ENCODE measurements at places on chromosomes 13 and 19.

GRCh38 chr13:95710313-95710712 lies 33.4 kb downstream of the DNAJC3 start:
- DNase-seq, result peak; percentile 61

DNA sequence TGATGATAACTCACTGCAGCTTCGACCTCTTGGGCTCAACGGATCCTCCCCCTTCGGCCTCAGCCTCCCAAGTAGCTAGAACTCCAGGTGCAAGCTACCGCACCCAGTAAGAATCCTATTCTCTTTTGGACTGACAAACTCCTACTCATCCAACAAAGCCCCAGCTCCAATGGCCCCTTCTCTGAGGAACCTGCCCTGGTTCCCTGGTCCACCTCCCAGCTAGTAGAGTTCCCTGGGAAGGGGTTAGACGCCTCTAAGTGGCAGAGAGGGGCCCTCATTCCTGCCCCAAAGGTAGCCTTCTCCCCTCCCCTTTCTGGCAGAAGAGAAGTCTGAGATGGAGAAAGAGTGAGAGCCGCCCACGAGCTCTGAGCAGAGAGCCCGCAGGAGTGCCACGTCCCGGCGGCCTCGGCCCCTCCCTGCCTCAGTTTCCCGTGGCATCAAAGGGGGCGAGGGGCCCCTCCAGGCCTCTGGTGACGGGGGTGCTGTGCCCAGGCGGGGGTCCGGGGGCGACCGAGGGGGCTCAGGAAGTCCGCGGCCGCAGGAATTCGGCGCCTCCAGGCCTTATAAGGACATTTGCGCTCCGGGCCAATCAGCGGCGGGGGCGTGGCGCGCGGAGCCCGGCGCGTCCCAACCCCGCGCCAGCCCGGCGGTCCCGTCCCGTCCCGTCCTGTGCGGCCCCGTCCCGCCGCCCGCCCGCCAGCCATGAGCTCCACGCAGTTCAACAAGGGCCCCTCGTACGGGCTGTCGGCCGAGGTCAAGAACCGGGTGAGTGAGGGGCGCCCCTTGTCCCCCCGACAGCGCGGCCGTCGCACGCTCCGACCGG lies at the start of gene CNN2:
TSS of gene CNN2 (plus strand) at position 649 of the 823 bp plus-strand sequence. CDS start at position 703, 54 bp downstream.
- peak; percentile 84 for DNase-seq

DNA sequence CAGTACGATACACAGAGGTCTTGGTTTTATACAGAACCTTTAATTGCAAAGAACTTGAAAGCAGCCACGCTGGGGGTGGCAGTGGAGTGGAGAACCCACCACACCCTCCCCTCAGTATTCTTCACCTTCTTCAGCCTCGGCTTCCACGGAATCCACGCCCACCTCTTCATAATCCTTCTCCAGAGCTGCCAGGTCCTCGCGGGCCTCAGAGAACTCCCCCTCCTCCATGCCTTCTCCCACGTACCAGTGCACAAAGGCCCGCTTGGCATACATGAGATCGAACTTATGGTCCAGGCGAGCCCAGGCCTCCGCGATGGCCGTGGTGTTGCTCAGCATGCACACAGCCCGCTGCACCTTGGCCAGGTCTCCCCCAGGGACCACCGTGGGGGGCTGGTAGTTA lies 7.9 kb downstream of the TUBA3C start:
- no peak for DNase-seq

DNA sequence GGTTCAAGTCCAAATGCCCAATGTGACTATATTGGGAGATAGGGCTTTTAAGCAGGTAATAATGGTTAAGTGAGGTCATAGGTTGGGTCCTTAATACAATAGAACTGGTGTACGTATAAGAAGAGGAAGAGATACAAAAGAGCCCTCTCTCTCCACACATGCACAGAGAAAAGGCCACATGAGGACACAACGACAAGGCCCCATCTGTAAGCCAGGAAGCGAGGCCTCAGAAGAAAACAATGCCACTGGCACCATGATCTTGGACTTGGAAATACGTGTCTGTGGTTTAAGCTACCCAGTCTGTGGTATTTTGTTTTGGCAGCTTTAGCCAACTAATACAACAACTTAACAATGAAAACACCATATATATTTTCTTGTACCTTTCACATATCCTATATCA lies 23.4 kb upstream of the RFC3 start:
- peak; percentile 8 for DNase-seq

DNA sequence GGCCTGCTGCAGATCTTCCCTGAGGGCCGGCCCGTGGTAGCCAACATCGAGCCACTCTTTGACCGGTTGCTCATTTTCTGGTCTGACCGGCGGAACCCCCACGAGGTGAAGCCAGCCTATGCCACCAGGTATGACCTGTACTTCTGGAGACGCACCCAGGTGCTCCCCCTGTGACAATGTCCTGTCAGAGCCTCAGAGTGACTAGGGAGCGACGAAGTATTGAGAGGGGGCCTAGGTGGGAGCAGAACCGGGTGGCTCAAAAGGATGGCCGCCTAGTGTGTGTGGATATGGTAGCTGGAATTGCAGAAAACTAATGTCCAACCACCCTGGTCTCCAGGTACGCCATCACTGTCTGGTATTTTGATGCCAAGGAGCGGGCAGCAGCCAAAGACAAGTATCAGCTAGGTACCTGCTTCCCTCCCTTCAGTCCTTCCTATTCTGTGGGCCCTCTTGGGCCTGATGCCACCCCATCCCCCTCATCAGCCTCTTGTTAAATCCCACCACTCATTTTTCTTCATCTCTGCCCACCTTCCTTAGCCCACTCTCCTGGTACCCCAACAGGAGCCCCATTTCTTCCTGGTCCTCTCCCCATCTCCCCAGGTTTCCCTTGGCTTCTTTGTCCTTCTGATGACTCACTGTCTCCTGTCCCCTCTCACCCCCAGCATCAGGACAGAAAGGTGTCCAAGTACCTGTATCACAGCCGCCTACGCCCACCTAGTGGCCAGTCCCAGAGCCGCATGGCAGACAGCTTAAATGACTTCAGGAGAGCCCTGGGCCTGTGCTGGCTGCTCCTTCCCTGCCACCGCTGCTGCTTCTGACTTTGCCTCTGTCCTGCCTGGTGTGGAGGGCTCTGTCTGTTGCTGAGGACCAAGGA lies 8.4 kb downstream of the EGLN2 start:
- DNase-seq, result no peak

DNA sequence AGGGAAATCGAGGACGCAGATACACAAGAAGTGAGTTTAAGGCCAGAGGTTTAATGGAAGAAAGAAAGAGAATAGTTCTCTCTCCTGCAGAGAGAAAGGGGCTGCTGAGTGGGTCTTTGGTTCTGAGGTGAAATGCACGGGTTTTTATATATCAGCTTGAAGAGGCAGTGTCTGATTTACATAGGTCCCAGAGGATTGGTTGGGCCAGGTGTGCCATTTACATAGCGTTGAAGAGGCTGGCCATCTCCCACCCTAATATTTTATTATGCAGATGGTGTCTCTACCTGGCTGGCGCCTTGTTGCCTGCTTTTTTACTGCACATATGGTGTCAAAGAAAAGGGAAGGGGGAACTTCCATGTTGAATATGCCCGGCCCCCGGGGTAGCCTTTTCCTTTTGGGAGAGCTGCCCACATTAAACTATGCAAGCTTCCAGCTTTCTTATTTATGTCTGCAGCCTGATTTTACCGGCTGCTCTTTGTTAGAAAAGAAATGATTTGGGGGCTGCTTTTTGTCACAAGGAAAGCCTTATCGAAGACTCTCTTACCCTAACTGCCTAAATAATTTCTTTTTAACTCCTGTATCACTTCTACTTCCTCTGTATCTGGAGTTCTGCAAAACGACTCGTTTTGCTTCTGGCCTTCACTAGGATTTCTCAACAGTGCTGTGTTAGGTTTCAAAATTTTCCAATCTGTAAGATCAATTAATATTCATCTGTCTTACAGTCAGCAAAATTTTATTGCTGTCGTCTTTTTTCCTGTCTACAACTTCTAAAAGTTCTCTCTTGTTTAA lies 268.5 kb downstream of the B3GLCT start:
- no peak for DNase-seq

DNA sequence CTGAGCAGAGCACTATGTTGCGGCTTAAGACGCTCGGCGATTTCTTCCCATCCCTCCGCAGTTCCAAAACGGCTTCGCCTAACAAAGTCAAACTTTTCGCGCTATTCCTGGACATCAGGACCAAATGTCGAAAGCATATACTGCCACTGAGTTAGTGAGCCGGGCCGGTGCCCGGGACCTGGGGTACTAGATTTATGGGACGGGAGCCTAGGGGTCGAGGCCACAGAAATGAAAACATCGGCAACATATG lies 699 bp downstream of the RCBTB2 start:
- peak; percentile 78 for DNase-seq

DNA sequence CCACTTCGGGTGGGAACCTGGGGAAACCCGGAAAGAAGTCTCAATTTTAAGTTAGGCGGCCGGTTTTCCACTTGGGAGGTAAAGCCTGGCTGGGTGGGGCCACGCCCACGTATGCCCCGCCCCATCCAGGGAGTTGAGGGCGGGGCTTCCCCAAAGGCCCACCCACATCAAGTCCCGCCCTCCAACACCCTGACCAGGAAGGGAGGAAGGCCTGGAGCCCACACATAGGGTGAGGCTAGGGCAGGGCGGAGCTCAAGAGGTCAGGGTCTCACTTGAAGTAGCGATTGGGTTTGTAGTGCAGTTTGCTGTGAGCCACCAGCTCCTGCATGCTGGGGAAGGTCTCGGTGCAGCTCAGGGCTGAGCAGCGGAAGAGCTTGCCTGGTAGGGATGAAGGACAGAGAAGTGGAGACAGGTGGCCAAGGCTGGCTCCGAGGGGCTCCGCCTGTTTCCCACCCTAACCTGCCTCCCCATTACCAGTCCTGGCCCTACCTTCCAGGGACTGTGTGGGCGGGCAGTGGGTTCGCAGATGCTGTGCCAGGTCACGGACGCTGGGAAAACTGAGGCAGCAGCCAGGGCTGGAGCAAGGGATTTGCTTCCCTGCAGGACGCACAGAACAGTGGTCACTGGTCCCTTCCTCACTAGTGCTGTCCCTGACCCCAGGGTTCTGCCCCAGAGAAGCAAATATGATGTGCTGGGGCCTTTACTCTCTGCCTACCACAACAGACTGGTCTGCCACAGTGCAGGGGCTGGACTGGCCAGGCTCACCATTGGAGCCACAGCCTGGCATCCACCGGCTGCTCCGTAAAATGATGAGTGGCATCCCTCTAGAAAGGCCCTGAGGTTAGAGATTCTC lies 1.6 kb downstream of the ZNF414 start:
- no peak for DNase-seq
